ENCODE measurements at places on chromosomes 7 and 10.

- no peak for DNase-seq
These were observed 232.5 kb upstream of the IGFBP3 start for GRCh38 chr7:46153583-46153950.

DNA sequence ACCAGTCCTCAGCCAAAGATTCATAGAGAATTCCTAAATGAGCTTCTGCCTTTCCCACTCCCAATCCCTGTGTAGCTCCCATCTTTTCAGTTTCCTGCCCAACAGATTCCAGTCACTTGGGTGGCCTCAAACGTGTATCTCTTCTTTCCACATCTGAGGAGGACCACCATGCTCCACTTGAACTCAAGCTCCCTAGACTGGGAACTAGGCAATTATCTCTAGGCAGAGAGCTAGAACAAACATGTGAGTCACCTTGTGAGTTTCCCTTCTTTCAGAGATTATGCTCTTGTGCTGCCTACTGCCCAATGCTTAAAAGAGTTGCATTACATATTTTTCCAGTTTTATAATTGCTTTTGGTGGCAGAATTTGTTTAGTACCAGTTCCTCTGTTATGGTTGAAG is 178.0 kb downstream of the MDFIC start:
- DNase-seq: peak; percentile 49

DNA sequence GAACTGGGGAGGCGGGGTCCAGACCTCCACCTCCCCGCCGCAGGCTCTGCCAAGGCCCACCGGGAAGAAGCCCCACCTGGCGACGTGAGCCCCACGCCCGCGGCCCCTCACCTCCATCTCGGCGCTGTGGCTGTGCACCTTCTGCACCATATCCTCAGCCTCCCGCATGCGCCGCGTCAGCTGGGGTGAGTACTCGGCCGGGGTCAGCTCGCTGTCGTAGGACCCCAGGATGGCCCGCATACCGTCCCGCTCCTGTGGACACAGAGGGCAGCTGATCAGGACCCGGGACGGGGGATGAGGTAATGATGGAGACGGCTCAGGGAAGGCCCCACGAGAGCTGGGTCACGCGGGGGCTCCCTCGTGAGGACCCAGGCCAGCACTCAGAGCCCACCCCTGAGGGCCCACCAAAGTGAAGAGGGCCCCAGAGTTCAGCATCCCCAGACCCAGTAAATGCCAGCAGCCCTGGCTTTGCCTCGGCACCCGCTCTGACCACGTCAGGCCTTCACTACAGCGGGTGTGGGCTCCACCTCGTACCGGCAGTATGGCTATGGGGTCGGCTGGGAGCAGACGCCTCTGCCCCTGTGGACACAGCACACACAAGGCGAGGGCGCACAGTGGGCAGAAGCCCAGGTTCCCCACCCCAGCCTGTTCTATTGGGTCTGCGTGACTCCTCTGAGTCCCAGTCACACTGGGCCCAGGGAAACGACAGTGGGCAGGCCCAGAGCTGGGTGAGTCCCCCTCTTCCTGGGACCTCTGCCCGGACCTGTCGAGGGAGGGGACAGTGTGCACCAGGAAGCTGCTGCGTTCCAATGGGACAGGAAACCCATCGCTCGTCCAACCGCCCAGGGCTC is 218.1 kb downstream of the MAD1L1 start:
- DNase-seq: no peak

DNA sequence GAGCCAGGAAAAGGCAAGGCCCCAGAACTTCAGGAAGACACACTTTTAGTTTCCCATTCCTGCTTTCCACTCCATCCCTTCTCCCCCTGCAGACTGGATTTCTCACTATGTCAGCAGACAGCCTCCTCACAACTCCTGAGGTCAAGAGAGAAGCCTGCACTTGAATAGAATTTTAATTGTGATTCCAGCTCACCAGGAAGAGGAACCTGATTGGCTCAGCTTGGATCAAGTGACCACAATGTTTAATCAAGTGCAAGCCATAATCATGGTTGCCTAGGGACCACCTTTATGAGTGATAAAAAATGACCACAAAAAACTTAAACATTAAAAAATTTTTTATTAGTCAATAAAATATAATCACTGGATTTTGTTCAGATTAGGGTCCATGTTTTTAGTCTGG is 244.7 kb upstream of the RHOBTB1 start:
- DNase-seq: no peak

- no peak for DNase-seq
These were observed 35.5 kb upstream of the RNF32 start for GRCh38 chr7:156604836-156605695.

- DNase-seq: no peak
These were observed 76.8 kb downstream of the GATA3 start for GRCh38 chr10:8130973-8131911.

DNA sequence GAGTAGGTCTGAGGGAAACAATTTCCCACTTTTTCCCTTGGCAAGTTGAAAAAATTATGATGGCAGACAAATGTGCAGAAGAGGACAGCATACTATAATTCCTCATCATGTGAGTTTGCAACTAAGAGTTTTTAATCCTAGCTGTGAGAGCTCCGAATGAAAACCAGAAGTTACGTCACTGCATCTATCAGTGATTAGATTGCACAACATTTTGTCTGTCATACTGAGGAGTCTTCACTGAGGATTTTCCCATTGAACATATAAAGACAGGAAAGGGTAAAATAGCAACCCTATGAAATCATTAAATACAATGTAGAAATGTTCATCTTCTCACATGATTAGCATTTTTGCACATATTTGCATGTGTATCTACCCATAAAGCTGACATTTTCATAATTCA is 45.8 kb downstream of the ZNF736 start:
- no peak for DNase-seq

- DNase-seq: no peak
These were observed 37.7 kb downstream of the PRSS2 start for GRCh38 chr7:142808461-142808801.

DNA sequence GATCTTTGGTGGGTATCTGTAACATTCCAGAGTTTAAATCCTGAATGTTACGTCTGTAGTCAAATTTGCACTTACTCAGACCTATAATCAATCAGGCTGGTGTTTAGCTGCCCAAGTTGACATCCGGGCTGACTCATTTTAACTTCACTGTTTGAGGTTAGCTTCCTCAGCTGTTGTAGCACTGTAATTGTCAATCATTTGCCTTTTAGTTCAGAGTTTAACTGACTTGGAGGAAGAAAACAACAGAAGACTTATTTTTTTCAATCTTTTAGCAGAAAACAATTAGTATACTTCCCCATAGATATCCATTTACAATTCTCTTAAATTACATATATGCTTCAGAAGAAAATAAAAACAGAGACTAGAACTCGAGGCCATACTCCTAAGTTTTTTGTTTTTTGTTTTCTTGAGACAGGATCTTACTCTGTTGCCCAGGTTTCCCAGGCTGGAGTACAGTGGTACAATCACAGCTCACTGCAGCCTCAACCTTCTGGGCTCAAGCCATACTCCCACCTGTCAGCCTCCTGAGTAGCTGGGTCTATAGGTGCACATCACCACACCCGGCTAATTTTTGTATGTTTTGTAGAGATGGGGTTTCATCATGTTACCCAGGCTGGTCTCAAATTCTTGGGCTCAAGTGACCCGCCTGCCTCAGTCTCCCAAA is 38.5 kb upstream of the LRRC17 start:
- no peak for DNase-seq

DNA sequence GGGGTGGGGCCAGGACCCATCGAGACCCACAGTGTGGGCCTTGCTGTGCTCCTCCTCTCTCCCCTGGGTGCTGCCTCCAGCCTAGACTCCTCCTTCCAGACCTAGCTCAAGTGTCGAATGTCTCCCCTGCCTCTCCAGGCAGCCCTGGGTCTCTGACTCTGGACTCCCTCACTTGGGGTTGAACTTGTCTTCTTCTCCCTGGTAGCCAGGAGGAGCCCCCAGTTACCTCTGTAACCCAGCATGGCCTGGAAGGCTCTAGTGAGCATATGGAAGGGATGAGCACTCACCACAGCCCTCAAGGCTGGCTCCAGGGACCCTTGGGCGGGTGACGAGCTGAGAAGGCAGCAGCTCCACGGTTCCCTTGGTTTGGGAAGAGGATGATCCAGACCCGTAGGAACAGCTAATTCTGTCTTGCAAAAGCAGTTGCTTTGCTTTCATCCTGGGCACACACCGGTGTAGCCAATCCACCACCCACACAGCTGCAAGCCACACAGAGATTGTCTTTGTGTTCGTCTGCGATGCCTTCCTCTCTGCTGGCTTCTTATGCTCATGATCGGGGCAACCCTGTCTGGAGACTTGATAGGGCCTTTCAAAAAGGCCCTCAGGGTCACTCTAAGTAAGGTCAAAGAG is 52.3 kb upstream of the ANTXRL start:
- DNase-seq: no peak

DNA sequence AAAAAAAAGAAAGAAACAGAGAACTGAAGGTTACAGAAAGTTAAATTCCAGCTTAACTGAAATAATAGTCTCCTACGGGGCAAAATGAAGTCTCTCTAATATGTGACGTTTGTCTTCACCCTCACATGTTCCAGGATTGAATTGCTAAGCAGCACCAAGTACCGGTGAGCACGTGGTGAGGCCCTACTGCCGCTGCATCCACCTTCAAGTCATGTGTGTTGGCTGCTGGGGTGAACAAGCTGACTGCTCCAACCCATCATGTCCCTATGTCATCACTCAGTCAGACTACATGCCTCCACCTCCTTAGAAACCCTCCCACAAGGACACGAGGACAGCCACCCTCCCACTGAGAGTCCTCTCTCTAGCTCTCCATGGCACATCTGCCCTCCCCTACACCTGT is 35.4 kb upstream of the NPFFR1 start:
- DNase-seq: no peak

GRCh38 chr7:37419496-37419895 is 29.2 kb downstream of the ELMO1 start:
- DNase-seq: no peak

DNA sequence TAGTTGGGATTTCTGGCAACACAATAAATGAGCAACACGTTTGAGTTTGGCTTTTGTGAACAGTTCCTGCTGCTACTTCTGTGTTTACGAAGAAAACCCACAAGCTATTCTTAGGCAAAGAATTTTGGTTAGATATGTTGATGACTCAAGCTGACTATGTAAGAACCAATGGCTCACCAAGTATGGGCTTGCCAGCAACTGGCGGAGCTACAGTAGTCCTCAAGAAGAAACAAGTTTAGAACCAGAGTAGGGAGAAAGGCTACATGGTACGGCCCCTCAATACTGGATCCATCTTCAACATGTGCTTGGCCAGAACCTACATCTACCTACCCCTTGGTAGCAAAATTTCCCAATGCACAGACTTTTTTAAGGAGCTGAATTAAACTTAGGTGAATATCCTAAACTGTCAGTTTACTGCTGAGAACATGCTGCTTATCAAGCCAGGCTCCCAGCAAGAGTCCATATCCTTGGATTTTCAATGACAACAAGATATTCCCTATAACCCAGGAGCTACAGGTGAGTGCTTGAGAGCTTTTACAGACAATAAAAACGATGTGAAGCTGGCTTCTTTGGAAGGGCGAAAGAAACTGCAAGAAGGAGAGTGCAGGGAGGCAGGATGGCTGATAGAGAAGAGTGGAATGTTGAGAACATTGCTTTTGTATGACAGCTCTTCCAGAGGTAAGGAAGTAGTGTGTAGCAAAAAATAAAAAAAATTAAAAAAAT is 74.3 kb upstream of the ASAH2 start:
- DNase-seq: peak; percentile 89

DNA sequence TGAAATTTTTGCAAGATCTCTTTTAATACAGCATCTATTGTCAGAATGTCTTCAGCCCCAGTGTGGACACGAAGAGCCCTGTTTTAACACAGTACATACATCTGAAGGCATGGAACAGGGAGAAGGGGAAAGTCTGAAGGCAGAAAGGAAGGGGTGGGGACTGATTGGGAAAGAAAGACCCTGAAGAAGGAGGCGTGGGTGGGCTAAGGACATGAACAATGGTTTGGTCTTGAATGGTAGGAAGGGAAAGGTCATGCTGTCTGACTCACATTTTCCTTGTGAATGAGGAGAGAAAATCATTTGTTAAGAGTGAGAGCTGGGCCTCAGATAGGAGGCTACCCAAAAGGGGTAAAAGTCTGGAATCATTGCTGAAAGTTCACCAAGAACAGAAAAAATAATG is 297.1 kb downstream of the GALNT17 start:
- DNase-seq: no peak

DNA sequence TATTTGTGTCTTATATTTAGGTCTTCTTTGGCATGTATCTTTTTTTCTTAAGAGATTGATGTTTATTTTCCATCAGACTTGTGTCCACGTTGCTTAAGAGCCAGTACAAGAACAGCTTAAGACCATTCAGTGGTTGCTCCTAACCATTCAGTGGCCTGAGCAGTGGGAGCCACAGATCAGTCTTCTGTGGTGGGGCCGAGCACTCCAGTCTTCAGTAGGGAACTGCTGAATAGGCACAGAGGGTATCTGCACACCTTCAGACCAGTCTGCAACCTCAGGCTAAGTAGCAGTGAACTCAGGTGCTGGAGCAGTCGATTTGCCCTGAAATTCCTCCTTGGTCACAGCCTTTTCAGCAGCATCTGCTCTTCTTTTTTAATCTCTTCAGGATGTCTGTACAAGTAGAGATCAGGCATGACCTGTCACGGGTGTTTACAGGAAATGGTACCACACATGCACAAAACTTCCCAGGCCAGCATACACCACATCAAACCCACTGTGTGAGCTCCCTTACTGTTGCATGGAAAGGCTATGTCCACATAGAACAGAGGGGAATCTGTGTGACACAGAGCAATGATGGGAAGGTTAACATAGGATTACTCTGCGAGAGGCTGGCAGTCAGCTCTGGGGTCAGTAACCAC is 51.5 kb downstream of the FAM107B start:
- no peak for DNase-seq

DNA sequence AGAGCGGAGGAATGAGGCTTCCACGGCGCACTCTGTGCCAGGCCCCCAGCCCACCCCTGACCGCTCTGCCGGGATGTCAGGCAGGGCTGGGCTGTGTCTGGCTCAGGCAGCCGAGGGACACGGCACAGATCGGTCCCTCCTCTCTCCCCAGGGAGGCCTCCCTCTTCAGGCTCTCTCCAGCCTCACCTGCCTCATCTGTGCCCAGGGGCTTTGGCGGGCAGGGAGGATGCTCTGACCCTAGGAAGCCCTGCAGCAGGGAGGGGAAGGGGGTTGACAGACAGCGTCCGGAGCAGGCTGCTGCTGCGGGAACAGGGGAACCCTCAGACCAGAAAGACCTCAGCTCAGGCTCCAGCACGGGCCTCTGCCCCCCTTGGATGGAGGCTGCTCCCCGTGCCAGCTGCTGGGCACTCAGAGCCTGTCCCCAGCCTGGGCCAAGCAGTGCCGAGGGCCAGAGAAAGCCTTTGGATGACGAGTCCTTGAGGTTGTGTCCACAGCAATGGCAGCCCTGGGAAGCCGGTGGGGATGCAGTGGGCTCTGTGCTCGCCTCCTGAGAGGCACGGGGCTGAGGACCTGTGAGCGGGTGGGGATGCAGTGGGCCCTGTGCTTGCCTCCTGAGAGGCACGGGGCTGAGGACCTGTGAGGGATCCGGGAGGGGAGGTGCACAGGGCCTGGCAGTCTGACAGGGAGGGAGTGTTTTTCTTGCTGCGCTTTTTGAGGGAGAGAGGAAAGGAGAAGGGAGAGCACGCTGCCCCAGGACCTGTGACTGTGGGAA is 66.9 kb downstream of the FOXL3 start:
- DNase-seq: no peak

GRCh38 chr7:158951725-158952124 is 95.4 kb downstream of the DYNC2I1 start:
- no peak for DNase-seq
